ENCODE measurements at places on chromosomes 2 and 18. TPM values are rescaled to one million over a fixed set of nuclear protein-coding genes. Genes with fewer than 3 reads are reported as not detected.
A peak's percentile ranks its signal among the peaks of the same experiment; 100 is the strongest.

DLGAP1 gene
- 0.05 TPM for total RNA-seq

ITGA6 gene
- total RNA-seq = 42.0 TPM

MALT1 gene
- 8.6 TPM for total RNA-seq

KCNG2 gene
- total RNA-seq = not detected

DNA sequence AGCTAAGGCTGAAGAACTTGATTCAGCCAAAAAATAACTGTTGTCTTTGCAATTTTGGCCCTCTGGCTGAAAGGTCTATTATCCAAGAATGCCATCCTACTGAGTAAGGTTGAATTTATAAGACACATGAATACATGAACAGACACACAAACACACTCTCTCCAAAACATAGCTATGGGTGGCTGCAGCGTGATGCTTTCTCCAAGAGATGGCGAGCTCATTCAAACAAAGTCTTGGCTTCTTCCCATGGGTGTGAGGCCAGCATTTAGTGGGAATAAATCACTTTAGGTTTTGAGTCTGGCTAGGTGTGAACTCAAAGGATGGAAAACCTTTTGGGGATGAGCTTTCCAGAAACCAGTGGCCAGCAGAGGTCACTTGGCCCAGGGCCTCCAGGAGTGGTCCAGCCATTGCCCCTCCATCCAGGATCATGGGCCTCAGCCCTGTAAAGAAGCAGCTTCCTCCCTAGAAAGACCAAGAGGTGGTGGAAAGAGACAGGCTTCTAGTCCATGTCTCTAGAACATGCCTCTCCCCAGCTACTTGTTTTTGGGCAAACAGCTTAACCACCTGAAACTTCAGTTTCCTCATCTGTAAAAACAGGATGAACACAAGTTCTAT, 11.0 kb upstream of the OSR1 start:
- H3K27me3 ChIP-seq = peaks cover 13% of the 10 kb centered on the region
- DNase-seq = no peak
- no peak overlapping the region for H3K4me3 ChIP-seq

- no peak overlapping the region for H3K4me3 ChIP-seq
- no peaks in the 10 kb centered on the region for H3K36me3 ChIP-seq
- H3K4me1 ChIP-seq = no peaks in the 10 kb centered on the region
Measured at GRCh38 chr2:181352158-181352557, 105.0 kb upstream of the ITGA4 start.

GRCh38 chr18:3230401-3231334, 10.9 kb upstream of the MYOM1 start:
- H3K27ac ChIP-seq = no peak overlapping the region
- H3K4me1 ChIP-seq = peaks cover 3% of the 10 kb centered on the region

- H3K27me3 ChIP-seq = no peaks in the 10 kb centered on the region
- H3K27ac ChIP-seq = peak overlapping the region; percentile 69
- no peaks in the 10 kb centered on the region for H3K36me3 ChIP-seq
- H3K4me3 ChIP-seq = no peak overlapping the region
Measured at GRCh38 chr2:160921386-160921964, 238.8 kb upstream of the TANK start.

- DNase-seq = no peak
- H3K4me3 ChIP-seq = no peak overlapping the region
- H3K4me1 ChIP-seq = peaks cover 96% of the 10 kb centered on the region
- H3K27me3 ChIP-seq = no peaks in the 10 kb centered on the region
- no peaks in the 10 kb centered on the region for H3K36me3 ChIP-seq
Measured at GRCh38 chr2:40281021-40281940, 170.6 kb downstream of the SLC8A1 start.

GRCh38 chr2:149099298-149099697, 60.8 kb downstream of the LYPD6B start:
- no peak for DNase-seq
- no peak overlapping the region for H3K27ac ChIP-seq
- no peaks in the 10 kb centered on the region for H3K4me1 ChIP-seq
- H3K4me3 ChIP-seq = no peak overlapping the region
- peaks cover 8% of the 10 kb centered on the region for H3K27me3 ChIP-seq

- H3K4me1 ChIP-seq = peaks cover 18% of the 10 kb centered on the region
- H3K36me3 ChIP-seq = peaks cover 6% of the 10 kb centered on the region
- H3K27ac ChIP-seq = peak overlapping the region; percentile 15
- H3K27me3 ChIP-seq = no peaks in the 10 kb centered on the region
Measured at GRCh38 chr18:13353084-13353823, 134.7 kb downstream of the LDLRAD4 start.

DNA sequence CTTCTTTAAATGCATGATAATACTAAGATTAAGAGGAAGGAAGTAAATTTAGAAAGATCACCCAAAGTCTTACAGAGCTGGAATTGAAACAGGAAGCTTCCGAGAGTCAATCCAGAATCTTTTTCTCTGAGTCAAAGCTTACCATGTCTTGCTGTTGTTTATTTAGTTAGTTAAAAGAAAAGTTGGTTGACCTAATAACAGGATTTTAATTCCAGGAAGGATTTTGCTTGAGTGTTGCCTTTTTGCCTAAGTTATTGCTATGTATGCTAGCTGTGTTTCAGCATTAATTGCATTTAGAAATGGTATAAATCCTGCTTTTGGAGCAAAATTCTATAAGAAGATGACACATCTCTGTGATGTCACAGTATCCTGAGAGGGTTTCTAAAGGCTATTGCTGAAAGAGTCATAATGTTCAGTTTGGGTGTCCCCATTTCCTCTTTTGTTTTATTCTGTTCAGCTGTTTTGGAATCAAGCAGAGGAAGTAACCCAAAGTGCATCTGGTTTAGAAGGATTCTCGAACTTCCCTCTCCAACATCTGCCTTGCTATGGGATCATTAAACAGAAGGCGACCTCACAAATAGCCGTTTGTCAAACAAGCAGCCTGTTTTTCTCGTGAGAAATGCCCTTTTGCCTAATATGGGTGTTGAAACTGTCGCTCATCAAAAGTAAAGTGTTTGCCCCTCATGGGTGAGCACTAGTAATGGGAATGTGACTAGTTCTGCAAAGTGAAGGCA, 271.5 kb upstream of the MMADHC start:
- H3K27ac ChIP-seq = peak overlapping the region; percentile 58
- H3K36me3 ChIP-seq = no peaks in the 10 kb centered on the region
- no peak for DNase-seq

DNA sequence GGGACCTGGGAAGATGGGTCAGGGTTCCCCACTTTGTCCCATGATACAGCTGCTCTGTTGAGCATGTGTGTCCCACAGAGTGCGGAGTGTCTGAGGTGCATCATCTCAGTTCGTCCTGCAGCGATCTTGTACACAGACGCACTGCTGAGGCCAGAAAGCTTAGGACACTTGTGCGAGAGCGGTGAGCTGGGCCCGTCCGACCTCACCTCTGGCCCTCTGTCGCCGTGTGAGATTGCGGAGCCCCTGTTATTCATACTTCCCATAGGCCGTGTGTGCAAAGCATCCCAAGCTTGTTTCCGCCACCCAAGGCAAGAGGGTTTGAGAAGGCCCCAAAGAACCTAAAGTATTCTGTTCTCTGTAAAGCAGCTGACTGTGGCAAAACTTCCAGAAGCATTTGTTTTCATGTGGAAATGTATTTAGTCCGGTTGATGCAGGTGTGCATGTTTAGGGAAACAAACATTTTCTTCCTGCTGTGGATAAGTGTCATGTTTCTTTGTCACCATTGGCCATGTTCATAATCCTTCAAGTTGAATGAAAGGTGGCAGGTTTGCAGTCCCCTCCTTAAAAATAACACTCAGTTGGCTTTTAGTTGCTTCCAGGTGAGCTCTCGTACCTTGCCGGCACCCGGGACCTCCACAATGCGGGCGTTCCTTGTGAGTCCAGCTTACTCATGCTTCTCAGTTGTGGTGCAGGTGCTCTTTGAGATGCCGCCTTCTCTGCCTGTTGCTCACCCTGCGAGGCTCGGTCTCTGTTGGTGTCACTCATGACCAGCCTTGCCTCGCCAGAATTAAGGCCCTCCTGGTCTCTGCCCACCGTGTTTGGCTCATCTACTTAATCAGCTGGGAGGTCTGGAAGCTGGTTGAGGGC, 5.3 kb downstream of the AGAP1 start:
- no peak for DNase-seq
- H3K27ac ChIP-seq = no peak overlapping the region
- no peak overlapping the region for H3K4me3 ChIP-seq
- H3K36me3 ChIP-seq = no peaks in the 10 kb centered on the region

Data from left ventricle myocardium inferior (tissue), 1 donor.